ENCODE measurements at places on chromosomes 4 and X.

GRCh38 chr4:148980782-148981480 lies 538.7 kb upstream of the NR3C2 start:
- DNase-seq: no peak

DNA sequence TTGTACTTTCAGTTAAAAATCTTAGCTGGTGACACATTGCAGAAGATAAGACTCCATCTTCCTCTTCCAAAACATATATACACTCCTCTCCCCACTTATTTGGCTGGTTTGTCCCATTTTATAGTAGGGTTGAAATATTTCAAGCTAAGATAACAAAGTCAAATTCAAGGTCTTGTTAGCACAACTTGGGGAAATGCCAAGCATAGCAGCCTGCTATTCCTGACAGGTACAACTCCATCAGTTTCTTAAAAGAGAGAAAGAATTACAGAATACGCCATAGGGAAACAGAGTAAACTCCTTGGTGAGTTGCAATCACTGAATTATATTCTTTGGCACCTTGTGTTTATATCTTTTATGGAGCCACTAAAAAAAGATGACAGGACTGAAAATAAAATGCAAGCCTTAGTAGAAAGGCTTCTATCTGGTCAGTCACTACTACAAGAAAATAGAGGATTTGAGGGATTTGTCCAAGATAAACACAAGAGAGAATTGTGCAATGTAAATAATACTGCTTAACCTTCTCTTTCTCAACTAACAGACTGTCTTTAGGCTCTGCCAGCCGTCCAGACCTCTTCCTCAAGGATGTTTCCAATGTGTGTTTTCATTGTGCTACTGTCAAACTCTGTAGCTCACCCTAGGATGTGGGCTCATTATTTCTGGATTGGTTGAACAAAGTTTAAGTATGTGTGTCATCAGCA lies 170.3 kb downstream of the VEGFC start:
- DNase-seq: no peak

DNA sequence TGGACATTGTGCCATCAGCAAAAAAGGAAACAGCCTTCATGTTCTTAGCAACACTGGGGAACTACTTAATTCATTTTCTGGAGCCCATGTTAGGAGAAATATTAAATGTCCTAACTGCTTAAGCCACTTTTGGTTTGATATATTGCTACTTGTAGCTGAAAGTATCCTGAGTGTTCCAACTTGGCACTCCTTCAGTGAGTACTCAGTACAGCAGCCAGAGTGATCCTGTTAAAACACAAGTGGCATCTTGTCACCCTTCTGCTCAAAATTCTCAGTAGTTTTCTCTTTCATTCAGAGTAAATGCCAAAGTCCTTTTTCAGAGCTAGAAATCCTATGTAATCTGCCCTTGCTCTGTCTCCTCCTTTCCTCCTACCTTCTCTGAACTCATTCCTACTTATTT lies 522.0 kb downstream of the GRID2 start:
- DNase-seq: no peak

DNA sequence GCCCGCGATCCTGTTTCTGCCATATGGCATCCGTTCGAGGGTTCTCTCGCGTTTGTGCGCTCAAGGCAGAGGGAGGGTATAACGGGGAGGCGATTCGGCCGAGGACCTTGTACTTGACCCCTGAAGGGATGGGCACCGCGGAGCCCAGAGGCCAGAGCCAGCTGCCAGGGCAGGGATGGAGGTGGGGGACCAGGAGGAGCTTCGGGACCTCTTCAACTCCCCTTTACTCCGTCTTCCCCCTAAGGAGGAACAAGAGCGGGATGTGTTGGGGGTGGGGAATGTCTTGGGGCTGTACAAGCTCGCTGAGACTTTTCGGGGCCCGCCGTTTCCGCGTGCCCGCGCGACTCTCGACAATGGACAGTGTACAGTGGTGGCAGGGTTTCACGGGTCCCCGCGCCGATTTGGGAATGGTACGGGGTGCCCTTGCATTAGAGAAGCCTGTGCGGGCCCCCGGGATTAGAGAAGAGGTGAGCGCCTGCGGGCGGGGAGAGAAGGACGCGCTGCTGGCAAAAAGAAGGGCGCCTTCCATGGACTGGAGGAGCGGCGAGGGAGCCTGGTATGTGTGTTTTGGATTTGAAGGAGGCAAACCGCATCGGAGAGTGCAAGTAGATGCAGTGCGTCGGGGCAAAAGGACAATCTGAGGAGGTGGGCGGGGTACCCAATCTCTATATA lies 760 bp downstream of the UGT8 start:
- peak; percentile 2 for DNase-seq

DNA sequence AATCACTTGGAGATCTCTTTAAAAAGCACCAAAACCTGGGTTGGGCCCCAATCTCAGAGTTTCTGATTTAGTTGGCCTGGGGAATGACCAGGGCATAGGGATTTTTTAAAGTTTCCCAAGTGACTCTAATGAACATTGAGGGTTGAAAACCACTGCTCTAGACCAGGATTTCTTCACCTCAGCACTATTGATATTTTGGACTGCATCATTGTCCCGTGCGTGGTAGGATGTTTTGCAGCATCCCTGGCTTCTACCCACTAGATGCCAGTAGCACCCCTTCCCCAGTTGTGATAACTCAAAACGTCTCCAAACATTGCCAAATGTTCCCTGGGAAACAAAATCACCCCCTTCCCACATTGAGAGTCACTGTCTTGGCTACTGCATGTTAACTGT lies 61.8 kb downstream of the ATXN3L start:
- no peak for DNase-seq

- DNase-seq: peak; percentile 67
These were observed 2.7 kb upstream of the BMX start for GRCh38 chrX:15497865-15498264.

GRCh38 chr4:126223784-126224407 lies 909.1 kb downstream of the FAT4 start:
- DNase-seq: no peak

DNA sequence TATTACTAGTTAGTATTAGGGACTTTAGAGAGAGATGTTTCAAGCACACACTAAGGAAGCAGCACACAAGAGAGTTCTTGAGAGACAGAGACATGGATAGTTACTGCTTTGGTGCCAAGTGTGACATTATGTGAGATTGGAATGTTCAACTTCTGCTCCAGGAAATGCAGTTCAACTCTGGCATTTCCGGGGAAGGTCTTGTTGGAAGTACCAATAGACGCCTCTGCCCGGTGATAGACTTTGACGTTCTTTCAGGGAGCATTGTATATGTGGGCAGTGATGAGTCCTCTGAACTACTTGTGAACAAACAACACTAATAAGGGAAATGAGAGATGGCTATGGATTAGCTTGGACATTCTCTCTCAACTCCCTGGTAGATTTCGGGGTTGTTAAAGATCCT lies 638.1 kb upstream of the BOD1L1 start:
- no peak for DNase-seq

- no peak for DNase-seq
These were observed 16.2 kb downstream of the BOD1L1 start for GRCh38 chr4:13611283-13611842.

DNA sequence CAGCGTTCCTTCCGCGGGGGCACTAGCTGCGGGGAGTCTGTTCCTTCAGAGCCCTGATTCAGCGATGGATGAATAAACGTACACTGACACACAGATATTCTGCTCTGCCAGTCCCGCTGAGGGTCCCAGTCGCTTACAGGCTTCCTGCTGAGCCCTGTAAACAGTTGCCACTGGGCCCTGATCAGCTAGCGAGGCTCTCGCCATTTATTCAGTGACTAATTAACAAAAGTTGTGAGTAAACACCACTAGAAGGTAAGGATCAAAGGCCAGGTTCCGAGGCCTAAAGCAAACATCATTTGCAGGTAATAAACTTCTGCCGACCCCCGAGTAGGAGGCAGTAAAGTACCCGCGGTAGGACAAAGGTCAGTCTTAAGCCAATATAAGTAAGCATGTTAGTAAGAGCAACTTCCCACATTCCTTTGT lies 442.6 kb upstream of the GALNT7 start:
- DNase-seq: no peak

DNA sequence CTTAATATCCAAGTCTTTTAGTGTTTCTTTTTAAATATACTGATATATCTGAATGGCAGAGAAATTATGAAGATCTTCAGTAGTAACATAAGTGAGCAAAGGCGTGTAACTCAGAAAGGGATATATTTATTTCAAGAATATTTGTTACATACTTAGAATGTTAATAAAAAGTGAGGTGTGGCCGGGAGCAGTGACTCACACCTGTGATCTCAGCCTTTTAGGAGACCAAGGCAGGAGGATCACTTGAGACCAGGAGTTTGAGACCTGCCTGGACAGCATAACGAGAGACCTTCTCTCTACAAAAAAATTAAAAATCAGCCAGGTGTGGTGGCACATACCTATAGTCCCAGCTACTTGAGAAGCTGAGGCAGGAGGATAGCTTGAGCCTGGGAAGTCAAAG lies 651.0 kb downstream of the ADGRL3 start:
- DNase-seq: no peak

GRCh38 chrX:16444353-16444752 lies 205.6 kb upstream of the S100G start:
- no peak for DNase-seq
